Pulmonary artery endothelial cell (primary cell): ENCODE measurements at places on chromosomes 2 and 18. TPM values are rescaled to one million over a fixed set of nuclear protein-coding genes. Genes with fewer than 3 reads are reported as not detected.

Gene OSBPL1A
- 8.6 and 14.0 TPM in 2 replicates for total RNA-seq

Gene CCT7
- 655 and 716 TPM in 2 replicates for total RNA-seq

Gene CYP27C1
- not detected in 2 replicates for total RNA-seq

Gene RTP5
- total RNA-seq: not detected in 2 replicates

- no peak for DNase-seq
Measured at GRCh38 chr2:144545787-144546186, 25.9 kb upstream of the ZEB2 start.

- DNase-seq: no peak
Measured at GRCh38 chr2:219615036-219615435, 12.4 kb upstream of the SLC4A3 start.

DNA sequence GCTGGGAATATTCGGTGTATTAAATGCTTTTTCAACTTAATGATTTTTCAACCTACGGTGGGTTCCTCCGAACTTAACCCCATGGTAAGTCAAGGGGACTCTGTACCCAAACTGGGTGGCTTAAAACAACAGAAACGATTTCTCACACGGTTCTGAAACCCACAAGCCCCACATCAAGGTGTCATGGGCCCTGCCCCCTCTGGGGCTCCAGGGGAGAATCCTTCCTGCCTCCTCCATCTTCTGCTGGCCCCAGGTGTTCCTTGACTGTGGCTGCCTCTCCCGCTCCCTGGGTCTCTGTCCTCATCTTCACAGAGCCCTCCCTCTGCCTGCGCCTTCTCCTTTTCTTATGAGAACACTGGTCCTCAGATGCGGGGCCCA, 301.3 kb upstream of the SALL3 start:
- DNase-seq: no peak

GRCh38 chr2:240812721-240813120, 7.3 kb downstream of the KIF1A start:
- DNase-seq: no peak
